ENCODE measurements at places on chromosomes 5 and 9.
A peak's percentile ranks its signal among the peaks of the same experiment; 100 is the strongest.

DNA sequence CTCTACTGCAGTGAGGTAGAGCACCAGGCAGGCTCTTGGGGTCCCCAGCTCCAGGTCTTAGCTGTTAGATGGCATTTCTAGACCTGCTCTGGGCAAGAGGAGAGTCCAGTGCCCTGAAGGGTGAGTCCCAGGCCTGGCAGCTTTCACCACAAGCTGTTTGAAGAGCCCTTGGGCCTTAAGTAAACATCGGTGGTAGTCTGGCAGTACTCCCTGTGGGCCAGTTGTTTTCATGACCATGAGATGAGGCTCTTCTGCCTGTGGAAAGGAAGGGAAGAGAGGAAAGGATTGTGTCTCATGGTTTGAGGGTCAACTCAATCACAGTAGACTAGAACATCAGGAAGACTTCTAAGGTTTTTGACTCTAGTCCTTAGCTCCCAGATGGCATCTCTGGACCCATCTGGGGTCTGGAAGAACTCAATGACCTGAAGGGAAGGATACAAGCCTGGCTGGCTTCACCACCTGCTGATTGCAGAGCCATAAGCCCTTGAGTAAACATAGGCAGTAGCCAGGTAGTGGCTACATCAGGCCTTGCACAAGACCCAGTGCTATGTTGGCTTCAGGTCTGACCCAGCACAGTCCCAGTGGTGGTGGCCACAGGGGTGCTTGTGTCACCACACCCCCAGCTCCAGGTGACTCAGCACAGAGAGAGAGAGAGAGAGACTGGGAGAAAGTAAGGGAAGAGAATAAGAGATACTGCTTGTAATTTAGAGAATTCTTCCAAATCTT is 114.3 kb upstream of the PCSK5 start:
- DNase-seq = no peak

DNA sequence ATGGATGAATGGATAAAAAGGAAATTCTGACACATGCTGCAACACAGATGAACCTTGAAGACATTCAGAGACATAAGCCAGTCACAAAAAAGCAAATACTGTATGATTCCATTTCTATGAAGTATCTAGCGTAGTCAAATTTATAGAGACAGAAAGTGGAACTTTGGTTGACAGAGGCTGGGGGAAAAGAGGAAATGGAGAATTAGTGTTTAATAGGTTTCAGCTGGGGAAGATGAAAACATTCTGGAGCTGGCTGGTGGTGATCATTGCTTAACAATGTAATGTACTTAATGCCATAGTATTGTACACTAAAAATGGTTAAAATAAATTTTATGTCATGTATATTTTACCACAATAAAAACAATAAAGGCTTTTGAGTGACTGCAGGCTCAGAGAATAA is 24.2 kb downstream of the PPIC start:
- DNase-seq = no peak

DNA sequence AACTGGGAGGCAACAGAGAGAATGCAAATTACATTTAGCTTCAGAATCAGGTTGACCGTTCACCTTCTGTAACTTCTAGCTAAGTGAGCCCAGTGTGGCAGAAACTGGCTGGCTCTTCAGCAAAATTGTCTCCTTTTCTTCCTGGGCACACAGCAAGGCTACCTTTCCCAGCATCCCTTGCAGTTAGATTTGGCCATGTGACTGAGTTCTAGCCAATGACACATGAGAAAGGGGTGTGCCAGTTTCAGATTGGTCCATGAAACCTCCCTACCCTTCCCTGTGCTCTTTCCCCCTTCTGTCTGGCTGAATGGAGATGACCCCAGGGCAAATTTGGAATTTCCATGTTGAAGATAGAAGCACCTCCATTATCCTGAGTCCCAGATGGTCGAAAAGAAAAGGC is 72.5 kb upstream of the SMIM23 start:
- no peak for DNase-seq

GRCh38 chr5:170297589-170298462 is at the start of gene LCP2:
Gene LCP2 (minus strand): TSS chr5:170297777. CDS start chr5:170297611, 166 bp downstream.
- peak; percentile 47 for DNase-seq

DNA sequence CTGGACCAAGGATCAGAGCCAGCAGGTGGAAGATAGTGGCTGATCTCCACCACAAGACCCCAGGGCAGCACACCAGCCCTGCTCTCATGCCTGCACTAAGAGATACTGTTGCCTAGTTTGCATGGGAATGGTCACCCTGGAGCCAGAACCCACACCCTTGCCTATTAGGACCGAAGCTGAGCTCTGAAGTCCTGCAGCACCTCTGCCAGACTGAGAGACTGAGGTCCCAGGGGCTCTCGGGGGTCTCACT is 11.3 kb downstream of the ACSL6 start:
- DNase-seq = no peak

DNA sequence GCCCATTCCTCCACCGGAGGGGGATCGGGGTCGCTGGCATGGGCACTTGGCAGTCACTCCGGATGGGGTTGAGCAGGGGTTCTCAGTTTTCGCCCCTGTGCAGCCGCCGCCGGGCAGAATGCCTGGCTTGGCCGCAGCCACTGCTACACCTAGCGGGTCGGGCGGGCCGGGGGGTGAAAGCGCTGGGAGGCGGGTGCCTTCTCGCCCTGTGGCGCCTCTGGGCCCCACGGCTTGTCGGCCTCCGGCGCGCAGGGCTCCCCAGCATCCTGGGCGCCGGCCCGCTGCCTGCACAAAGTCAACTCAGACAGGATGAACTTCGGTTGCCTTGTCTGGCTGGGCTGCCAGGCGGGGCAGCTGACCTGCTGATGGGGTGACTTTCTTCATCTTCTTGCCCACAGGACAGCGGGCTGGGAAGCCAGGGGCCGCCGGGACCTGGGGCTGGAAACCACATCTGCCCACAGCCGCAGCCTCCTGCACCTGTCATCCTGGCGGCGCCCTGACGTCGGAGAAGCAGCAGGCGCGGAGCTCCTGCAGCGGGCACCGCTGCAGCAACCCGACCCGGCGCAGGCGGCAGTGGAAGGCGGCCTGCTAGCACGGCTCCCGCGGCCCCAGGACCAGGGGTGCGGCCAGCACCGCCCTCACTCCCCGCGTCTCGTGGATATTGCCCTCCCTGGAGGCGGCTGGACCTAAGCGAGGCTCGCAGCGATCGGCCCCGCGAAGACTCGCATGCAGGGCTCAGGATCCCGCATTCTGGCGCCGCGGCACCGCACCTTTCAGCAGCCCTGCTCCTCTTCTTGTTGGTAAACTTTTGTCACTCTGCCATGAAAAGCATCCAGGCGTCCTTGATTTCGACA is 1.3 kb upstream of the ANKRD18A start:
- peak; percentile 20 for DNase-seq

- no peak for DNase-seq
These were observed at the start of gene FGF1 for GRCh38 chr5:142685418-142686209. Gene FGF1 (minus strand): TSS chr5:142686090. CDS start chr5:142614127, 71,963 bp downstream.

- DNase-seq = no peak
These were observed 22.6 kb upstream of the TTC39B start for GRCh38 chr9:15329539-15330109.

All from stimulated activated CD8-positive, alpha-beta memory T cell treated with anti-CD3 and anti-CD28 coated beads, Interleukin-7, amount 100 ng/mL, for 4 hours (primary cell).